ENCODE measurements at places on chromosomes 16 and 17.
A peak's percentile ranks its signal among the peaks of the same experiment; 100 is the strongest.

DNA sequence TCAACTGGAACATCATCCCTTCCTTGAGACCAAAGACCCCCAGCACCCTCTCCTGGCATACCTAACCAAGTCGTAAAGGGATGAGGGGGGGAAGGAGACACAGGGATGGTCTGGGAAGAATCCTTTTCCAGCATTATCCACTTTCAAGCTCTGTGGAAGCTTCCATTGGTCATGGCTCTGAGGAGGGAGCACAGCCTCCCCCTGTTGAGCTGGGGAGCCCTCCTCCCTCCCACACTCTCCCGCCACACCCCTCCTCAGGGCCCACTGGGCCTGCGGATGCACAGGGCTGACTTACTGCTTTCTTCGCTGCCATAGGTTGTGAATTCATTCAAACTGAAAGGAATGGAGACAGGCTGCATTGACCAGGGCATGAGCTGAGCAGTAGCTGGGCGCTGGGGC lies 12.4 kb downstream of the CSF3 start:
- DNase-seq, result no peak

GRCh38 chr16:70777973-70778406 lies 23.0 kb downstream of the VAC14 start:
- no peak for DNase-seq

DNA sequence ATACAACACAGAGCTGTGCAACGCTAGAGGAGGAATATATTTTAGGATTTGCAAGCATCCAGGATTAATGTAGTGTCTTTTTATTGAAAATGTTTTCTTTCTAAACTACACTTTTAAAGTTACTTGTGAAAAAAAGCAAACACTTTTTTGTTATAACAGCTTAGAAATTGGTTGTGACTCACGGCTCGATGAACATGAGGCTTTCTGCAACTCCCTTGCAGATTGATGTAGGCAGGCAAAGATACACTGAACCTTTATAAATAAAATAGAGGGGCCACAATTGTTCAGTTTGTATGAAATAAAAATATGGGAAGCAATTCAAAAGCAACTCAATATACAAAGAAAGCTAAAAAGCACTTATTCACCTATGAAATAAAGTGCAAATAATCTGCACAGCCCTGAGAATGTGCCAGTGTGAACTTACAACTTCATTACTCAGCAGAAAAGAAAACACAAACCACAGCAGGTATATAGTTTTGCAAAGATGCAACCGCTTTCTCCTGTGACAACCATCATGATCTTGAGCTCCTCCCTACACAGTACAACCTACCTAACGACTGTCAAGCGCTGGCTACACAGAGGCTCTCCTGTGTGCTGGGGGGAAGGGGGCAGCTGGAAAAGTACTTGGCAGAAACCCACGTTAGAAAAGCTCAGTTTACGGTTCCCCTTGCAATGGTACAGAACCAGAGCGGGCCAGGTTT lies 948 bp downstream of the LUC7L start:
- no peak for DNase-seq

DNA sequence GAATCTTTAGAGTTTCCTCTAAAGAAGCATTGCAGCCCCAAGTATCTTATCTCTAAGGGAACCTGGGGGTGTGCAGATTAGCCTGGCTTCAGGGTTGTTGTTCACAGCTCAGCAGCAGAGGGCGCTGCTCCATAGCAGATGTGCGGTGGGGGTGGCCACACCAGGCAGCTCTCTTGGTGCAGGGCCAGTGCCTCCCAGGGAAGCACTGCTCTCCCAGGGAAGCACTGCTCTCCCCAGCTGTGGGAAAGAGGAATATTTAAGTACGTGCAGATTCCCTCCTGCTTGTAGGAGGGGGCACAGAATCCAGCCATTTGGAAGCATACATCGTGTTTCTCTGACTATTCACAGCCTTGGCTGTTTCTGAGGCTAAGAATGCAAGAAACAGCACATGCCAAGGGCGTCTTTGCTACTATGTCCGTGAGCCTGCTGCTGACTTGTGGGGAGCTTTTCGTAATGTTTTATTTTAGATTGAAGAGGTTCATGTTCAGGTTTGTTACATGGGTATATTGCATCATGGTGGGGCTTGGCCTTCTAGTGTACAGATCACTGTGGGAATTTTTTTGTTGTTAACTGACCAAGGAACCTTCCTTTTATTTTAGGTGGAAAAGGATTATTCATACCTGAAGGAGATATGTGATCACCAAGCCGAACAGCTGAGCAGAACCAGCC lies 217.8 kb downstream of the SPECC1 start:
- peak; percentile 90 for DNase-seq

- no peak for DNase-seq
Measured at GRCh38 chr17:51006601-51007000, 114.1 kb downstream of the SPAG9 start.

DNA sequence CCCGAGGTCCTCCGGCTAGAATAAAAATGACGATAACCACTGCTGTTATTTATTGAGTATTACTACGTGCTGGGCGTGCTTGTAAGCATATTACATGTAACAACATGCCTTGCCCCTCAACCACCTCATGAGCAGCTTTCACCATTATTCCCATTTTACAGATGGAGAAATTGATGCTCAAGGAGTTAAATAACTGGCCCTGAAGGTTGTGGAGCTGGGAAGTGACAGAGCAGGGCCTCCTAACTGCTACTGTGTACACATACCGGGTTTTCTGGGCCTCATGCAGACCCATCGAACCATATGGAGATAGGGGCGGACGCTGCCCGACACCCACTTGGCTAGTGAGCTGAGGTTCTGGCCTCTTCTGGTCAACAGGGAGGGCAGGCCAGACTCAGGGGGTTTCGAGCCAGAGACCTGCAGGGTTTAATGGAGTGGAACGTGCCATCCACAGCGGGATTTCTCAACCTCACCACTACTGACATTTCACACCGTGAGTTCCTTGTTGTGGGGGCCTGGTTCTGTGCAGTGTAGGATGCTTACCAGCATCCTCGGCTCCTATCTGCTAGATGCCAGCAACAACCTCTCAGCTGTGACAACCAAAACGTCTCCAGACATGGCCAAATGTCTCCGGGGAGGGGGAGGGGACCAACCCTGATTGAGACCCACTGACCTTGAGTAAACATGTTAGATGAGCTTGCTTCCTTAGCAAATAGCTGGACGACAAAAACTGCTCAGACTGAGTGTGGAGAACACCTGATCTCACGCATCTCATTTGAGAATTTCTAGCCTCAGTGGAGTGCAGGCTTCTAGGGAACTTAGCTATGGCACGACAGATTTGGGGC lies 432.0 kb downstream of the SLC39A11 start:
- no peak for DNase-seq

DNA sequence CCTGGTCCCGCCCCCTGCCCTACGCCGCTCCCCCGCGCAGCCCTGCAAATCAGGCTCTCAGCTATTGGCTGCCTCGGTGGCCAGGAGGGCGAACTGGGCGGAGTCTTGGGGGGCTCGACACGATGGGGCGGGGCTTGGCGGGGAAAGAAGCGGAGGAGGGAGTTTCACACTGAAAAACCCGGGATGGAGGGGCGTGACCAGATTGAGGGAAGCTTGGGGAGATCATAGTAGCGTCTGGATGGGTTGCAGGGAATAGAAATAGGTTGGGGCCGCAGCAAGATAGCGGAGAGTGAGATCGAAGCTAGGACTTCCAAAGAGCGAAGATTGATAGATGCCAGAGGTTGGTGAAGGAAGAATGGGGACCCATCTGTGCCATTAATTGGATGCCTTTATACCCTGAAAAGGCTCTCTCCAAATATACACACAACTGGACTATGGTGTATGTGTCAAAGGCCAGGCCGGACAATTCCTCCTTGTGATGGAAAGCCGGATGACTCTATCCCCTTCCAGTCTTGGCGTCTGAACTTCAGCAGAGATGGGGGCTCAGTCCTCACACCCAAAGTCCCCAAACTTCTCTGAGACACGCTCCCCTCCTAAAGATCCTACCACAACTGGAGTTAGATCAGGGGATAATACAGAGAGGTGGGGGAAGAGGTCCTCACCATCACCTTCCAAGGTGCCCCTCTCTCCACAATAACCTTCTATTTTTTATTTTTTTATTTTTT lies 376 bp upstream of the STAC2 start:
- peak; percentile 58 for DNase-seq

- DNase-seq, result no peak
Measured at GRCh38 chr16:87305505-87306391, 11.4 kb downstream of the C16orf95 start.

GRCh38 chr17:63701868-63702720 lies 2.2 kb upstream of the LIMD2 start:
- peak; percentile 88 for DNase-seq

- DNase-seq, result no peak
Measured at GRCh38 chr16:86680162-86680561, 101.8 kb downstream of the FOXL1 start.

GRCh38 chr17:7835814-7836595 lies 2.0 kb downstream of the KDM6B start:
- DNase-seq, result peak; percentile 64

DNA sequence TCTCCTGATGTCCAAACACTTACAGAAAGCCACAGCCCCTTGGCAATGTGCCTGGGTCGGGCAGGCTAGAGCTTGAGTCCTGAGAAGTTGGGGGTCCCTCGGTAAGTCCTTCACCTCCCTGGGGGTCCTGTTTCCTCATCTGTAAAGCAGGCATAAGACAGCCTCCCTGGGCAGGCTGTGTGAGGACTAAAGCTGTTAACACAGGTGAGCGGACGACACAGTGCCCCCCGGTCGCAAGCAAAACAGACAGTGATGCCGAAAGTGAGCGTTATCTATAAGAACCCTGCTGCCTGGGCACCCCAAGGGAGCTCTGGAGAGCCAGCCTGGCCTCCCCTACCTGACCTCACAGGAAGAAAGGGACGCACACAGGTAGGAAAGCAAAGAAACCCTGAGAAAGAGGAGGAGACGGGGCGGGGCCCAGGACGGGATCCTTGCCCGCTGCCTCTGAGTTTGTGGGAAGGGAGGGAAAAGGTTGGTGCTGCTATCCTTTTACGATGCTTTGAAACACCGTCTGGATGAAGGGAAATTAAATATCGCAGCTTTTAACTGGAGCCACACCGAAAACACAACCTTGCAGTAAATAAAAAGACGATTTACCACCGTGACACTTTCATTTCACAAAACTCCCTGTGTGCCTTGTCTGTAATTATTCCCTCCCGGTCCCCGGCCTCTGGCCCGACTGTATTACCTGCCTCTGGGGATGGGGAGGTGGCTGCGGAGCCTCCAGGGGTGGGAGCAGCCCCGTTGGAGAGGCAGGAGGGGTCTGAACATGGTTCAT lies 67.1 kb downstream of the ENGASE start:
- DNase-seq, result no peak

DNA sequence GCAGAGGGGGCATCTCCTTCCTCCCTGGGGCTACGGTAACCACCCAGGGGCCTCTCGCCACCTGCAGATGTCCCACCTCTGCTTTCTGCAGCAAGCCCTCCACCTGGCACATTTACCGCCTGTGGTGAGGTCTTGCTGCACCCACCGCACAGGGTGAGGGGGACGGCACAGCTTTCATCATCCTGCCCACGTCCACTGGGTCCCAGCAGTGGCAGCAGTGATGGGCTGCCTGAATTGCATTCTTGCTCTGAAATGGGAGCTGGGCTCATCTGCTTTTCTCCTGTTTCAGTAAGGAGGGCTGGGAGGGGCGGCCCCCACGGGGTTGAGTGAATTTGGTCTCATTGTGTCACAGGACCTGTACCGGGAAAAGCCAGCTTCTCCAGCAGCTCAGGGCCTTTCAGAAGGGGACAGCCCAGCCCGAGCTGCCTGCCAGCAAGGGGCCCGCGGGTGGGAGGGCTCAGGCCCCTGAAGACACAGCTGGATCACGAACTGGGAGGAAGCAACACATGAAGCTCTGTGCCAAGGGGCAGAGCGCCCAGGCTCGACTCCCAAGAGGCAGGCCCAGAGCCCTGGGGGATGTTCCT lies 12.7 kb downstream of the DNAAF8 start:
- no peak for DNase-seq

GRCh38 chr17:33228548-33228947 lies 64.5 kb downstream of the ASIC2 start:
- no peak for DNase-seq

DNA sequence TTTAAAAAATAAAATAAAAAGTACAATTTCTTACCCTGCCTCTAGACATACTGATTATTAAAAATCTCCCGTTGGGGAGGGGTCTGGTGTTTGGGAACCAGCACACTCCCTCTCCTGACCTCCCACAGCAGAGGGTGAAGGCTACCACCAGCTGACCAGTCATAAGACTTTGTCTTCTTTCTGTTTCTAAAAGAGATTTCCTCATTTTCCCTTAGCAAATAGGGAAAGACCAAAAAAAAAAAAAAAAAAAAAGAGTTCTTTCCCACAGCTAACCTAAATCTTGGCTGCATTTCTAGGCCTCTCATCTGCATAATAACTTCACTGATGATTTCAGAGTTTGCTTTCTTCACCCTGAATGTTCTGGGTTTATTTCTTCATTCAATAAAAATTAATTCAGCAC lies 30.3 kb downstream of the CDK5RAP3 start:
- DNase-seq, result no peak

- no peak for DNase-seq
Measured at GRCh38 chr17:75300280-75300679, 11.0 kb upstream of the SLC25A19 start.

GRCh38 chr16:78184238-78185183 lies 85.1 kb downstream of the WWOX start:
- DNase-seq, result no peak
